NCI-H446 treated with DMSO at 0.1 percent for 48 hours (cell line): ENCODE measurements at places on chromosomes 7 and 10.

GRCh38 chr10:98269435-98269912 is 1.5 kb upstream of the LOXL4 start:
- DNase-seq = no peak

GRCh38 chr7:157702311-157703023 is 365.7 kb downstream of the DNAJB6 start:
- no peak for DNase-seq

DNA sequence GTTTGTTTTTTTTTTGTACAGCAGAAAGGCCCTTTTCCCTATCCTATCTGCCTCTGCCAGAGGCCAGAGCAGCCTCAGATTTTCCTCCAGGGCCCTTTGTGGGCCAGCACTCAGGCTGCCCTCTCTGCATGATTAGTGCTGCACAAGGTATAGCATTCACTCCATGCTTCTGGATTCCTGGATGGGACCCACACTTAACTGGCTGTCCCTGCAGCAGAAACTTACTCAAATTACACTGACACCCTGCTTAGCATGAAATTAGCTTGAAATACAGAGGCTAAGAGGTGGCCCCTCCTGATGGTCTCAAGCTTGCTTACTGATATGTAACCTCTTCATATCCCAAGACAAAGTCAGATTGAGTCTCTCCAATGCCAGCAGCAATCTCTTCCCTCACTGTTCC is 239.3 kb downstream of the SORCS1 start:
- no peak for DNase-seq

- DNase-seq = no peak
Observed at GRCh38 chr7:133051719-133052400, 30.0 kb downstream of the CHCHD3 start.

DNA sequence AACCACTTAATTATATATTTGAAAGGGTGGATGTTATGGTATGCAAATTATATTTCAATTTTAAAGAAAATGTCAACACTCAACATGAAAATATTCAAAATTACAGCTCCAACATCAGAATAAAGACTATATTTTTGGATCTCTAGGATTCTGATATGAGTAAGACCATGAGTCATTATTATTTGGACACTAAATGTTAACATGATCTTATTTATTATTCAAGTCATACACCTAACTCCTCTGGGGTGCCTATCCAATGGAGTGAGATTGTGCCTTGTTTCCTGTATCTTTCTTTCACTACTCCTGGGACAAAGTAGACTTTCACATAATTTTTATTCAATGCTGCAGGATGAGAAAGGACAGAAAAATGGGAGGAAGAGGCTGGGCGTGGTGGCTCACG is 135.2 kb upstream of the PRSS1 start:
- DNase-seq = no peak

GRCh38 chr7:1948887-1949680 is 279.0 kb downstream of the ELFN1 start:
- DNase-seq = no peak

DNA sequence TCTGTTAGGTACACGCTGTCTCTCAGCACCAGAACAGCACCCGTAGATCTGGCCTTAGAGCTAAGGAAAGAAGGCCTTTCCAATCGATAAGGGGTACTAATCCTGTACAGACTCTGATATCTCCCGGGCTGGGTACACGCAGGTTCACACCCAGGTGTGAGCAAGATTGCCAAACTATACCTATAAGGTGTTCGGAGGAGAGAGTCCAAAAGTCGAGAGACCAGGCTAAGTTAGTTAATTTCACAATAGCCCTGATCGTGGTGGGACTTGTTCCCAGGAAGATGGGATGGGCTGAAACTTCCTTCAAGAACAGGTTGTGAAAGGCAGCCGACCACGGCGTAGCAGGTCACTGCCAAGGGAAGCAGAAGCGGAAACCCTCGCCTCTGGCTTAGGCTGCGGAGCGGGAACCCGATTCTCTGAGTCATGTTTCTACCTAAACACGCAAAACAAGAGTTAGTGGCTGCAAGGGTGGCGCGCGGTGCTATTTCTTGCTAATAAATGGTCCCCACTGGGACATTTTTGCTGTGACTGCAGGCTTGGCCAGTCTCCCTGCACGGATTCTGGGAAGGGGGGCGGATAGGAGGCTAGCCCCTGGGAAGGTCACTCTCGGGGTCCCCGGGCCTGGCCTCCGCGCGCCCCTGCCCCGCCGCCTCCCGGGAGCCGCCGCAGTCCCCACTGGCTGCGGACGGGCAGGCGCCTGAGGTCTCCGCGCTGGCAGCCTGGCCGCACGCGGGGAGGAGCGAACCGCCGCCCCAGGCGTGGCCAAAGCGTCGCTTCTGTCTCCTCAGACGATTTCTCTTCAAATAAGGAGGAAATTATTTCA is 75.4 kb upstream of the PDSS1 start:
- DNase-seq = no peak

GRCh38 chr10:43794181-43794815 is 145.6 kb upstream of the ZNF32 start:
- no peak for DNase-seq
